ENCODE measurements at places on chromosomes 7 and 10.

GRCh38 chr7:155840909-155841308 lies 28.6 kb upstream of the SHH start:
- ATAC-seq: no peak

DNA sequence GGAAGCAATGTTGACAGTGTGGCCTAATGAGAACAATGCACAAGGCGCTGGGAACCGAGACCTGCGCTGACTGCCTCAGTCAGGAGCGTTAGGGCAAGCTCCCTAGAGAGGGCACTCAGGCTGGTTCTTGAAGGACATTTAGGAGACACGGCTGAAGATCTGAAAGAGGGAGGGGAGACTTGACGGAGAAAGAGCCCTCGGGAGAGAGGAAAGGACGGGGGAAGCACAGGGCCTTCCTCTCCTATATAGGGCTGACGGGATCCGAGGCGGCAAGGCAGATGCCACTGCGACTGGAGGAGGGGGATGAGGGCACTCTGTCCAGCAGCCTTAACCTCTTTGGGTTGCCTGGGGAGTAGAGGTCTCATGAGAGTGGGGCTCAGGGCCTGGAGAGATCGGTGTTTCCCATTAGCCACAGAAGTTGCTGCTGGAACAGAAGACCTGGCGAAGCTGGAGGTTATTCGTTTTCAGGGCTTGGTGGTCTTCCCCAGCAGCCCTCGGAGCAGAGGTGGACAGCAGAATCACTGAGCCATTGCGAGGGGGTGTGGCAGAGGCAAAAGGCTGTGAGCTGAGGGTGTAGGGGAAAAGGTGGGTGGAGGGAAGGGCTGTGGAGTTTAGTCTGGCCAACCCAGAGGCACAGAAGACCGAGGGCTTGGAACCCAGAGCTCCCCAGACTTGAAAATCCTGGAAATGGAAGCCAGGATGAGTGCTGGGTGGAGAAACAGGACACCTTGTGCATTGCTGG lies 36.0 kb downstream of the CLEC2L start:
- peak; percentile 62 for ATAC-seq

GRCh38 chr10:2895594-2896196 lies 171.7 kb upstream of the PFKP start:
- ATAC-seq: no peak

- peak; percentile 75 for ATAC-seq
Observed at GRCh38 chr10:29712108-29712507, 77.3 kb upstream of the SVIL start.

GRCh38 chr10:35423505-35424306 lies 87.4 kb downstream of the CCNY start:
- ATAC-seq: no peak

DNA sequence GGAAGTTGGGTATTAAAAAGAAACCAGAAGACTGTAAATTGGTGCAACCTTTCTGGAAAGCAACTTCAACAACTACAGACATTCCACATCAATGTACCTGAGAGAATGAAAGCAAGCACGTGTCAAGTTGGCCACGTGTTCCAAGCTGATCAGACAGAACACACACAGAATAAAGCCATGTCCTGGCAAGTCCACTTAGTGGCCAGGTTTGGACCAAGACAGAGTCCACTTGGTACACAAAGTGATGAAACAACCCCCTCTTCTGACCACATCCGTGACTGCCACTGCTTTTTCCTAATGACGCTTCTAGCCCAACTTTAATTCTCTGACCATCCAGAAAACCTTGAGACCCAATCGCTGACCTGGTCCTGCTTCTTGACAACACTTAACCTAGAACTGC lies 109.4 kb downstream of the ABLIM1 start:
- peak; percentile 64 for ATAC-seq

GRCh38 chr10:48682265-48682664 lies 2.4 kb upstream of the WDFY4 start:
- no peak for ATAC-seq
